ENCODE measurements at places on chromosomes 6 and 20.

DNA sequence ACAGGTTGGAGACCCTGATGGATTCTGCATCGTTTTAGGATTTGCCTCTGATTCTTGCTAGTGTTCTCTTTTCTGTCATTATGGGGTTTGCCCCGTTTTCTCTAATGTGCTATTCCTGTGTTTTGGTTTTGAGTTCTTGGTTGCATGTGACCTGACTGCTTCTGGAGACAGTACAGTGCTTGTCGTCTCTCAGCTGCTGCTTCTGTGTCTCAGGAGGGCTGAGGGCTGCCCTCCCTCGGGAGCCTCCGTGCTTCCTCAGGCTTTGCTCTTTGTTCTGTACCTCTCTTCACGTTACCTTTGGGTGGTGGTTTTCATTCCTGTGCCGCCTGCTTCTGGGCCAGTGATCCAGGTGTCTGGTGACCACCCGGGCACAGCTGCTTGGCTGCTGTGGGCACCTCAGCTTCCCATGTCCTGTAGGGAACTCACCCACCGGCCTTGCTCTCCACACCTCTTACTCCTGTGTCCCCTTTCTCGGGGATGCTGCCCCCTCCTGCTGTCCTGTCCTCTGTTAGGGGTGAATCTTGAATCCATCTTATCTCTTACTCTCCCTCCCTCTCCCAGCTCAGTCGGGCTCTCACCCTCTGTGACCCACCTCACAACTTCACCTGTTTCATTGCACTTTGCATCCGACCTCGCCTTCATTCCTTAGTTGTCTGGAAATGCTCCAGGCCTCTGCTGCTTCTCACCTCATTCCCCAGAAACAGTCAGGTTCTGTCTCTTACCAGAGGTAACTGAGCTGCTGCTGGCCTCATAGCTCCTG, 33.2 kb downstream of the PANK2 start:
- no peak for DNase-seq

- no peak for DNase-seq
These were observed 828.8 kb upstream of the GJE1 start for GRCh38 chr6:141303907-141304306.

DNA sequence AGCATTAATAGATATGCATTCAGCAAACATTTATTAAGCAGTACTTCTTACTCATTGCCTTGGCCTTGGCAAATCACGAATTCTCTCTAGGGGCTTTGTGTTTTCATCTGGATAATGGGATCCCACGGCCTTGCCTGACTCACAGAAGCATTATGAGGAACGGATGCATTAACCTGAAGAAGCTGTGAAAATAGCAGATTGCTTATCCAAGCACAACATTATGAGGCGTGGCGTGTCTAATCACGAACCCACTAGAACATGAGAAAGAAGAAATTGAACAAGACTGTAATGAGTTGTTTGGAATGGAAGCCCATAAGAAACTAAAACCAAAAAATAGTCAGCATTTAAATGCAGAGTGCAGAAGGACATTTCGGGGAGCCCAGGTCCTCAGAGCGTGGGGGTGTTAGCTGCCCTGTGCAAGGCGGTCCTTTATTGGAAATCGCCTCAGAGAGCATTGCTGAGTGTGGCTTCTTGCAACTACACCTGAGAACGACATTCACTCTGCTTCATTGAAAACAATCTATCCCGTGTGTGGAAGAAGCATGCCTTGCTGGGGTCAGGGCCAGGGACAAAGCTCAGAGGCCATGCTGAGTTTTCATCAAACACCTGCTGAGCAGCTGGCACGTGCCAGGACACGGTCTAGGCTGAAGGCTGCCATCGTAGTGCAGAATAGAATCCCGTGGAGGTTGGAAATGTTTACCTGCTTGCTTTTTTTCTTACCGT, 179.9 kb downstream of the ZDHHC14 start:
- no peak for DNase-seq

- DNase-seq = no peak
These were observed 36.4 kb upstream of the MYB start for GRCh38 chr6:135144673-135145062.

DNA sequence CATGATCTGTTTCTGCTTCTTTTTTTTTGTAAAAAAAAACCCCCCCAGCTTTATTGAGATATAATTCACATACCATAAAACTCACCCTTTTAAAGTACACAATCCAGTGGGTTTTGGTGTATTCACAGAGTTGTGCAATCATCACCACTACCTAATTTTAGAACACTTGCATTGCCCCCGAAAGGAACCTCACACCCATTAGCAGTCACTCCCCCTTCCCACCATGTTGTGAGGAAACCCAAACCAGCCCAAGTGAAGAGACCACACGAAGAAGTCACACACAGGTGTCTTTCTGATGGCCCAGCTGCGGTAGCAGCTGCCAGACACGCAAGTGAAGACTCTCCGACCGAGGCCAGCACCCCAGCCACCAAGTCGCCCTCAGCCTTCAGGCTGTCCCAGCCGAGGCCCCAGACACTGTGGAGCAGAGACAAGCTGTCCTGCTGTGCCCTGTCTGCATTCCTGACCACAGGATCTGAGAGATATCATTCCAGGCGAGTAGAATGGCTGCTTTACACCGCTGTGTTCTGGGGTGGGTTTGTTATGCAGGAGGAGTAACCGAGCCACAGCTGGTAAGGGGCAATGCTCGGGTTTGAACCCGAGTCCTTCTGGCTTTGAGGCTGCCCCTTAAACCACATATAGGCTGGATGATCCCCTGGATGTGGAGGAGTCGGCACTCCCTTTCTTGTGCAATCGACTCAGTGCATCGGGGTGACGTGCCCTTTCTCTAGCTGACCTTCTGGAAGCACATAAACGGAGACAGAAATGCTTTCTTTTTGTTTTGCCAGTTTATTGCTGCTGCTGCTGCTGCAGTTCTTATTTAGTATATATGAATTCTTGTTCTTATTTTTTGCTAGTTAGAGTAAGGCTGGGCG, 59.1 kb upstream of the PTPN1 start:
- peak; percentile 60 for DNase-seq

DNA sequence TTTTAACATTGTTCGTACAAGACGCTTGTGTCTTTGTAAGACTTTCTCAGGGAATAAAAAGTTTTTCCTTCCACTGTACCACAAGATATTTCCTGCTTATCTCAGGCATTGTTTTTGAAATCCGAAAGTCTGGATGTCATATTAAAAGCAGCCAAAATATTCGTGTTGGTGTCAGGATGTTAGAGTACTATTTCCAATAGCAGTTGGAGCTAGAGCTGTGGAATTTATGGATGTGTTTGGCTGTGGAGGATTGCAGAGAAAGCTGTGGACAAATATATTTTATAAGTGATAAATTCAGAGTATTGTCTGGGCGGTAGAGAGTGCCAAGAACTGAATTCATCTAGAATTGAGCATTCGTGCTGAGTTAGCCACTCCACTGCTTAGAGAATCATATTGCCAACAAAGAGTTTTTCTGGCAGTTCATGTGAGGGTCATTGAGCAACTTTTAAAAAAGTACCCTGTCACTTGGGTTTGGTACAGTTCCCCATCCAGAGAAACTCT, 57.7 kb downstream of the ZDHHC14 start:
- peak; percentile 58 for DNase-seq
